NB4 (cell line): ENCODE measurements at places on chromosomes 7 and 10.
A peak's percentile ranks its signal among the peaks of the same experiment; 100 is the strongest.

GRCh38 chr7:27631391-27631790 is 31.3 kb downstream of the HIBADH start:
- DNase-seq: no peak

DNA sequence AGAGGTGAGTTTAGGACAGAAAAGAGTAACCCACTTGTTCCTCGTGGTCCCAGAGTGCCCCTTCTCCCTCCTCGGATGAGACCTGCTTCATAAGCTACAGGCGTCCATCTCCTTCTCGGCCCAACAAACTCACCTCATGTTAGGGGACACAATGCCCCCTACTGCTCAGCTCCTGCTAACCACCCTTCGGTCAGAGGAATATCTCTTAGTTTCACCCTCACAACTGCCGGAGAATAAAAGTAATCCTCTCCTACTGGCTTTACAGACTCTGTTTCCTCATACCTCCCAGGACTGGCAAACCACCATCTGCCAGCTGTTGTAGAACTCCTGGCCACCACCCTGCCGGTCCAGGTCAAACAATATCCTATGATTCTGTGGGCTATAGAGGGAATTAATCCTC is 3.2 kb downstream of the AKR1B15 start:
- peak; percentile 28 for DNase-seq

DNA sequence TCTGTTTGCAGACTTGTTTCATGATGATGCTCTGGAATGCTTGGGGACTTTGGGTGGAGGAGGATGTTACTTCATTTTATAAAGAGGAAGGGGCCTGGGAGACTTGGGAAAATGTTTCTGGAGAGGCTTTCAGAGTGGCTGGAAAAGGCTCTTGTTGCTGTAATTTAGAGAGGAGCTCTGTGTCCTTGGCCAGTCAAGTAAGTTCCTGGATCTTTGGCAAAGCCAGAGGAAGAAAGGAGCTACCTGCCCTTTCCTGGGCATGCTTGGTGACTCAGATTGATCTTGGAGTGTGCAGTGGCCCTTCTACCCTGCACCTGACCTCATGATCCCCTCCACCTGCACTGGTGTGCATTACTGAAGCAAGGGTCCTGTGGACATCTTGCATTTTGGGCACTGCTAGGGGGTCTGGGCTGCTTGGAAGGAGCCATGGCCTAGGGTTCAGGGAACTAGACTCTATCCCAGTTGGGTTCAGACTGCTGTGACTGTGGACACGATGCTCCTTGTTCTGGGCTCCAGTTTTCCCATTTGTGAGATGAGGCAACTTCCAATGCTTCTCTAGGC is 56.1 kb downstream of the ADCYAP1R1 start:
- no peak for DNase-seq

- no peak for DNase-seq
Measured at GRCh38 chr7:157715938-157716280, 379.1 kb downstream of the DNAJB6 start.

DNA sequence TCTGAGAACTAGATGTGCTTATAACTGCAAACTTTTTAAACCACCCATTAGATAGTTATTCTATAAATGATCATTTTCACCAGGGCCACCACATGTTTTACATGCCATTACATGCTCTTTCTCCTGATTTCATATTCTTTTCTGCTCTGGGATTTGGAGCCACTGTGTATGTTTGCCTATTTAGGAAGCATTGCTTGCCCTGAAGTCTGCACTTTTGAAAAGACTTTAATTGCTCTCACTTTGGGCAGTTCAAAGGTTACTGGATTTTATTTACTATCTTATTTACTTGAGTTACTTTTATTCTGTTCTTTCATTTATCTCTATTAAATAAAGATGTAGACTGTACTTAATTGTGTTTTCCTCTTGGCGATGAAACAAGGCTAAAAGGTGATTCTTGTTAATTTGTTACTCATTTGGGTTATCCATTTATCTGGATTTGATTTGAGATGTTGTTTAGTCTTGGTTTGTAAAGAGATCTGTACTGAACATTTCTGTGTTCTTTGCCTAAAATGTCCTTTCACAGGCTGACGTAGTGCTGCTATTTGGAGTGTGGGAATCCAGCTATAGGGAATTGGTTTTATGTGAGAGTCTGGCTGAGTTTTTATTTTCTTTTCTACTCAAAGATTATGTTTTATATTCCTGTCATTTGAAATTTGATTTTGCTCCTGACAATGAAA is 88.8 kb downstream of the SUGCT start:
- DNase-seq: no peak
